Sigmoid colon (tissue), 7 donors: ENCODE measurements at places on chromosomes 12 and 14. TPM values are rescaled to one million over a fixed set of nuclear protein-coding genes. Genes with fewer than 3 reads are reported as not detected.

GRCh38 chr14:93994919-93995682 lies 2.0 kb upstream of the CCDC197 start:
- H3K27ac ChIP-seq: peak overlapping the region; percentile 77
- peaks cover 35% of the 10 kb centered on the region for H3K4me1 ChIP-seq
- H3K27me3 ChIP-seq: no peaks in the 10 kb centered on the region
- H3K36me3 ChIP-seq: no peaks in the 10 kb centered on the region

GRCh38 chr14:71610797-71611196 lies 321.4 kb upstream of the RGS6 start:
- H3K4me1 ChIP-seq: no peaks in the 10 kb centered on the region
- no peak overlapping the region for H3K4me3 ChIP-seq
- H3K36me3 ChIP-seq: no peaks in the 10 kb centered on the region
- no peak for DNase-seq
- H3K27ac ChIP-seq: no peak overlapping the region

- no peak overlapping the region for H3K27ac ChIP-seq
- DNase-seq: no peak
- H3K4me1 ChIP-seq: no peaks in the 10 kb centered on the region
- H3K4me3 ChIP-seq: no peak overlapping the region
- H3K27me3 ChIP-seq: no peaks in the 10 kb centered on the region
- no peaks in the 10 kb centered on the region for H3K36me3 ChIP-seq
These were observed 202.2 kb downstream of the AEBP2 start for GRCh38 chr12:19641235-19642080.

DNA sequence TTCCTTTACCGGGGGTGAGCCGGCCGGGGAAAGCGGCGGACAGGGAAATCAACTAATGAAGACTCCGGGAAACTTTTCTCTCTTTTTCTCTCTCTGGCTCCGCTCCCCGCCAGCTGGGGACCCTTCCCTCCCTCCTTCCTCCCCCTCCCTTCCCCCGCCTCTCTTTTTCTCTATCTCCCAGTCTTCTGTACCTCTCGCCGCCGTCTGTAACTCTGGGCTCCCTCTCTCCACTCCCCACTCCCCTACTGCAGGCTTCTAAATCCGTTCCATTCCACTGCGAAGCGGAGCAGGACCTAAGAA lies 6.9 kb upstream of the HOXC11 start:
- H3K4me3 ChIP-seq: no peak overlapping the region
- no peak overlapping the region for H3K27ac ChIP-seq
- H3K36me3 ChIP-seq: no peaks in the 10 kb centered on the region
- peaks cover 18% of the 10 kb centered on the region for H3K4me1 ChIP-seq
- H3K27me3 ChIP-seq: peaks cover 98% of the 10 kb centered on the region

The DNAJC22 gene
- total RNA-seq: under 0.01 TPM

The ARHGEF25 gene
- total RNA-seq: 108 TPM

The IL22 gene
- total RNA-seq: not detected

The WASHC3 gene
- total RNA-seq: 90.0 TPM
